ENCODE measurements at places on chromosomes 7 and 10.
A peak's percentile ranks its signal among the peaks of the same experiment; 100 is the strongest.

GRCh38 chr7:123548406-123548805 is 9.2 kb downstream of the NDUFA5 start:
- DNase-seq = peak; percentile 55

GRCh38 chr10:34955391-34955790 is 134.8 kb downstream of the CUL2 start:
- no peak for DNase-seq

DNA sequence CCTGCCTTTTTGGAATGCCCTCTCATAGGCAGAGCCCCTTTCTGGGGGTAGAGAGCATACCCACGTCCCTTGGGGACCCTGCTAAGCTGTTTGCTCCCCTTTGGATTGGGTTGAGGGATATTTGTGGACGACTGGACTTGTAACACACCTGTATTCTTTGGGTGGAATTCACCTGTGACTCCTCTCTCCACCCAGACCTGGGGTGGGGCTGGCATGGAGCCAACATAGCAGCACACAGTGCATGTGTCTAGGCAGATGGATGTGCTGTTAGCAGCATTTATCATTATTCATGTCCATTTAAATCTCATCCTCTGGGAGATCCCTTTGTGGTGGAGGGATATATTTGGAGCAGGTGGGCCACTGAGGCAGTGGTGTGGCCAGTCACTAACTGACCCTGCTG is 51.0 kb downstream of the CDH23 start:
- no peak for DNase-seq

GRCh38 chr10:98261436-98262277 is 6.3 kb downstream of the LOXL4 start:
- no peak for DNase-seq

GRCh38 chr7:98281757-98282606 is 496 bp downstream of the BRI3 start:
- DNase-seq = no peak

DNA sequence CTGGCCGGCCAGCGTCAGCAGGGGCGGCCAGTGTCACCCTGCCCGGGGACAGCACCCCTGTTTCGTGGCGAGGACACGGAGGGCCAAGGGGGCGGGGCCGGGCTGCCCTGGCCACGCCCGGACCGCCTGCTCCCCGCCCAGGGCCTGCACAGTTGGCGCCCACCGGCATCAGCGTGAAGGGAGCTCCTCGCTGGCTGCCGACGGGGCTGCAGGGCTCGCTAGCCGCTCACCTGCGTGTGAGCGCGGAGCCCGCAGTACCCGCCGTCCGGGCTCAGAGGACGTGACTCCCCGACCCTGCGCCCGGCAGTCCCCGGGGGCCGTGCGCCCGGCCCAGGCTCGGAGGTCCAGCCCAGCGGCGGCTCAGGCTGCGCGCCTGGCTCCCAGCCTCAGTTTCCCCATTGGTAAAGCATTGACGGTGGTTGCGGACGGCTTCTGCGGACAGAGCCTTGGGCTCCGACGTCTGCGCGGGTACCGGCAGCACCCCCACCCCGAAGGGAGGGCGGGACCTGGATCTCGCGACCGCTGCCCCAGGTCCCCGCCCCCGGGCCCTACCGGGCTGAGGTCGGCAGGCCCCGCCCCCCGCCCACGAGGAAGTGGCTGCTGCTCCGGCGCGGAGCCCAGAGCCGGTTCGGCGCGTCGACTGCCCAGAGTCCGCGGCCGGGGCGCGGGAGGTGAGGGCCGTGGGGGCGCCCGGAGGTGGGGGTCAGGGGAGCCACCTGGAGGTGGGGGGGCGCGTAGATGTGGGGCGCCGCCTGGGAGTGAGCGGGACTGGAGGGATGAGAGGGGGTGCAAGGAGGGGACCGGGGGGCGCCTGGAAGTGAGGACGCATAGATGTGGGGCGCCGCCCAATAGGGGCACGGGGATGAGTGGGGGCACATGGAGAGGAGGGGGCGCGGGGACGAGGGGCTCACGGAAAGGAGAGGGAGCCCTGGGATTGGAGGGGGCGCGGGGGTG is at the start of gene ARPC1B:
Gene ARPC1B, plus strand, starts transcription at position 620 of the 954 bp plus-strand sequence. CDS start 10,985 bp downstream, outside the sequence.
- peak; percentile 81 for DNase-seq

GRCh38 chr10:52653263-52653909 is 119.2 kb downstream of the MBL2 start:
- peak; percentile 0 for DNase-seq

GRCh38 chr10:128848810-128849209 is 618.2 kb upstream of the MGMT start:
- no peak for DNase-seq

GRCh38 chr7:149293338-149293737 is 31.3 kb downstream of the ZNF783 start:
- DNase-seq = no peak

- peak; percentile 47 for DNase-seq
These were observed 424.3 kb downstream of the RPS24 start for GRCh38 chr10:78457804-78458482.

DNA sequence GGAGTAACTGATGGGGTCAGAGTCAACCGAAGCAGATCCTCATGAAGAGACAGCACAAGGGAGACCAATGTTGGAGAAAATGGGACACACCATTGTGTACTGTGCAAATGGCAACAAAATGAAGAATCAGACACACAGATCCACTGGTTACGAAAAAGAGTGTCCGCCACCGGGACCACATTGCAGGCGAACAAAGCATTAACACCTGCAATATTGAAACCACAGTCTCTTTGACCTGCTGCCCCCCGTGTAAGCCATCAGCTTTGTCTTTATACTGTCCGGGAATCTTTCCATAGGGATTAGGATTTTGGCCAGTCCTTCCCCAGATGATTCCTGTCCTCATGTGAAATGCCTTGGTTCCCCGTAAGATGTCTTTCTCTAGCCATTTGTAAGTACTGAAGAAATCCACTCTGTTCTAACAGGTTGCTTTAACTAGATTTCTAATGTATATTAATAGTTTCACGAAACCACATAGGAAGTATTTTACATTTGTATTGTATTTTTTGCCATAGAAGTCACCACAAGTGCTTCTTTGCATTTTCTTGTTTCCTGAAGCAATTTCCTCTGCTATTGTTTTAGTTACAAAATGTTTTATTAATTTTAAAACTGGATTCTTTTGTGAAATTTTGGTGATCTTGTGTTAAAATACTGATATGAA is 140.8 kb upstream of the NFE2L3 start:
- DNase-seq = no peak

- DNase-seq = no peak
These were observed 3.5 kb downstream of the SUN1 start for GRCh38 chr7:835485-836401.

- DNase-seq = peak; percentile 58
These were observed 951.0 kb downstream of the LRMDA start for GRCh38 chr10:76382381-76382851.

DNA sequence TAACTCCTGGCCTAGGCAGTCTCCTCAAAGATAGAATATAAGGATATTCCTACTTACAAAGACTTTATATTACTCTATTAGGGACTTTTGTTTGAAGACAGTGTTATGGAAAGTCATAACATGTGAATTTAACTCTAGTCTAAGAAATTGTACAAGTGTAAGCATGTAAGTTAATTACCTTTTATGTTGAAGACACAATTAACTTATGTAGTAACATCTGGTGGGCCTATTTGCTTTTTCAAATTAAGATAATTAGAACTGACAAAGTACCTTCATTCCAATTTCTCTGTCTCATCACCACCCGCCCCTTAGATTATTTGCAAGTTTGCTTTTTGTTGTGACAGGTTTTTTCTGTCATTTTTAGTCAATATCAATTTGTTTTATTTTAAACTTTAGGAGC is 126.0 kb upstream of the THSD7A start:
- DNase-seq = no peak

GRCh38 chr7:31603046-31603445 is 84.0 kb upstream of the PPP1R17 start:
- no peak for DNase-seq

- DNase-seq = no peak
These were observed 53.4 kb upstream of the CYP2C8 start for GRCh38 chr10:95122736-95123135.

DNA sequence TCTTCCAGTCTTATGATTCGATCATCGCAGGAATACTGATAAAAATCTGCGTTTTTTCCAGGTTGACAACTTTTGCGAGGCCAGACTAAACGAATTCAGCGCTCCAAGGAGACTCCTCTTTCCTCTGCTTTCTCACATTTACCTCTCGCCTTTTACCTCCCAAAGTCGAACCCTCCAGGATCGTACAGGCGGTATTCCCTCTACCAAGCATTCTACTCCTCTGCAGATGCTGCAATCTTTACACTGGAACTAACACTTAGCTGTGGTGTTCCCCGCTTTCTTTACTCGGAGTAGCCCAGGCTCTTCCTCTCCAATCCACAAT is 449 bp downstream of the NUDT5 start:
- DNase-seq = peak; percentile 3

- DNase-seq = no peak
These were observed 219.5 kb downstream of the POLR1F start for GRCh38 chr7:19489162-19489820.

DNA sequence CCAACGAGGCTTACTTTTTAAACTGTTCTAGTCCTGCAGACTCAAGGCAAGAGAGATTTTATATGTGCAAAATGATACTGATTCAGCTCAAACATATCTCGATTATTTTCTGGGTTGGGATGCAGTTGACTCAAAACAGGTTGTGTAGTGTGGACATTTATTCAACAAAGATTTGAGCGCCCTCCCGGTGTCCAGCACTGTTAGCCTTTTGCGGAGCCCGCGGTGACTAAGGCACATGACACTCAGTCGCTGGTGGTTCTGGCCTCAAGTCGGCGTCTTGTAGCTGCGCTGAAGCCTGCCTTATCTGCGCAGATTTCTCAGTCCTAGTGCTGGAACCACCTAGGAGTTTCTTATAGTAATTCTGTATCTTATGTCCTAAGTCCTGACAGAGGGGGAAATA is 938 bp upstream of the CADPS2 start:
- peak; percentile 86 for DNase-seq

All from iris pigment epithelial cell (primary cell).